ENCODE measurements at places on chromosomes 16 and 17. TPM values are rescaled to one million over a fixed set of nuclear protein-coding genes. Genes with fewer than 3 reads are reported as not detected.

RHBDL3 gene
- polyA plus RNA-seq = not detected

CACNA1G gene
- not detected for polyA plus RNA-seq

GRCh38 chr16:66222756-66223155 is 143.7 kb upstream of the CDH5 start:
- no peak for DNase-seq

- DNase-seq = no peak
Measured at GRCh38 chr17:161481-161880, 20.0 kb downstream of the DOC2B start.

DNA sequence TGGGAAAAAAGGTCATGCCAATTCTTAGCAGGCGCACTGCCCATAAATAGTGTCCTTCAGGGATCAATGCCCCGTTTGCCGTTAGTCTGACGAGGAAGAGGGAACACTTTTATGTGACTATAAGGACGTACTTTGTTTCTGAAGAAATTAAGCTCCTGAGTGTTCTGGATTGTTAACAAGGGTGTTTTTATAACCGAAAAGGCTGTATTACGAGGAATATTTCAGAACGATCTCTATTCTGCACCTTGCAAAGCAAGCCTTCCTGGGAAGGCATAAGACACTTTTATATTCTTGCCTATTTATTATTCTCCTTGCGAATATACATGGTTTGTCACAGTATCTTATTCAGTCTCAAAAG is 24.5 kb upstream of the SYT17 start:
- DNase-seq = no peak

DNA sequence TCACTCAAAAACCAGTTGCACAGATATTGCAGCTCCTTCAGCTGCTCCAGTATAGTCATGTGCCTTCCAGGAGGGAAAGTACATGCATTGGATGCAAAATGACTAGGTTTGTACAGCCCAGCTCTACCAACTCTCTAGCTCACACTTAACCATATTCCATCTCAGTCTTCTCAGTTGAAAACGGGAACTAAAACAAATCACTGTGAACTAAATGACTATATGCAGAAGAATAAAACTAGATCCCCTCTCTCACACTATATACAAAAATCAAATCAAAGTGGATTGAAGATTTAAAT is 24.9 kb downstream of the DCUN1D3 start:
- DNase-seq = no peak

KRT32 gene
- polyA plus RNA-seq = not detected

All from naive thymus-derived CD4-positive, alpha-beta T cell (primary cell).